ENCODE measurements at places on chromosomes 4 and X.

GRCh38 chr4:112120021-112120420 lies 25.2 kb upstream of the FAM241A start:
- DNase-seq, result no peak

DNA sequence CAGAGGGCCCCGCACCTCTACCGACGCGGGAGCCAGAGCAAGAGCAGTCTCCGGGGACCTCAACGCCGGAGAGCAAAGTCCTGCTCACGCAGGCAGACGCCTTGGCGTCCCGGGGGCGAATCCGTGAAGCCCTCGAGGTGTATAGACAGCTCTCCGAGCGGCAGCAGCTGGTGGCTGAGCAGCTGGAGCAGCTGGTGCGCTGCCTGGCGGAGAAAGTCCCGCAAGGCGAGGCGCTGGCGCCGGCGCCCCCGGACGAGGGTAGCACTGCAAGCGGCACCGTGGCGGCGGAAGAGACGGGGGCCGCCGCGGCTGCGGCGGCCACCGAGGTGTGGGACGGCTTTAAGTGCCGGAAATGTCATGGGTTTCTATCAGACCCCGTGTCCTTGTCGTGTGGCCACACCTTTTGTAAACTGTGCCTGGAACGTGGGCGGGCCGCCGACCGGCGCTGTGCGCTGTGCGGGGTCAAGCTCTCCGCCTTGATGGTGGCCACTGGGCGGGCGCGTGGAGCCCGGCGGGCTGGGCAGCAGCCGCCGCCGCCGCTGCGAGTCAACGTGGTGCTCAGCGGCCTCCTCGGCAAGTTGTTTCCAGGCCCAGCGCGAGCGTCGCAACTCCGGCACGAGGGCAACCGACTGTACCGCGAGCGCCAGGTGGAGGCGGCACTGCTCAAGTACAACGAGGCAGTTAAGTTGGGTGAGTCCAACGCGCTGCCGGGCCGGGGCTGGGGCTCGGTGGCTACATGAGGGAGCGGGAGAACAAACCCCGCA lies 672 bp downstream of the LONRF3 start:
- no peak for DNase-seq

- peak; percentile 74 for DNase-seq
Observed at GRCh38 chr4:242121-242848, 63.0 kb downstream of the ZNF732 start.

DNA sequence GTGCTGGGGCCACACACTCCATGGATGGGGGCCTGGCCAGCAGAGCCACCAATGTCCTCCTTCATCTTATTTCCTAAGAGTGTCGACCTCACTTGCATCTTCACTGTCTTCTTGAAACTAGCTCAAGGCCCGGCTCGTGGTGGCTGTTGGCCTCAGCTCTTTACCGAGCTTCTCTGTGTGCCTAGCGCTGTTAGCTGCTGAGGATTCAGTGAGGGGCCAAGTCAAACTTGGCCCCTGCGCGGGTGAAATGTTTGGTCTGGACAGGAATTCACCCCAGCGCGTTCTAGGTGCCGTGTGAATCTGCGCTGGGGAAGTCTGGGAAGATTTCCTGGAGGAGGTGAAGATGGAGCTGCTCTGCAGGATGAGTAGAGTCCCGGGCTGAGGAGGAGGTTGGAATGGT lies 8.5 kb downstream of the SORCS2 start:
- DNase-seq, result no peak

DNA sequence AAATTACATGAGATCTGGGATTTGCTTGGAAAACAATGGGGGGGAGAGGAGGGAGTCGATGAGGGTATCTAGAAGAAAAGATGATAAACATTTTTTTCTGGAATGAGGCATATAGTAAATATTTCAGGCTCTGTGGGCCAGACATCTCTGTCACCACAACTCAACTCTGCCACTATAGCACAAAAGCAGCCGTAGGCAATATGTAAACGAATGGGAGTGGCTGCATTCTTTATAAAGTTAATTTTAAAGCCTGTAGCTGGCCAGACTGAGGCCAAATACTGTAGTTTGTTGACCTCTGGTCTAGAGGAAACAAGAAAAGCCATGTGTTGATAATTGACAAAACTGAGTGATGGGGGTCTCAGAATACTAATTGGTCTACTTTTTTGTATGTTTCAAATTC lies 14.1 kb upstream of the TCEANC start:
- no peak for DNase-seq

GRCh38 chr4:108567831-108568230 lies 52.5 kb upstream of the RPL34 start:
- DNase-seq, result no peak

- DNase-seq, result no peak
Observed at GRCh38 chr4:76626686-76627465, 191.8 kb downstream of the SHROOM3 start.

DNA sequence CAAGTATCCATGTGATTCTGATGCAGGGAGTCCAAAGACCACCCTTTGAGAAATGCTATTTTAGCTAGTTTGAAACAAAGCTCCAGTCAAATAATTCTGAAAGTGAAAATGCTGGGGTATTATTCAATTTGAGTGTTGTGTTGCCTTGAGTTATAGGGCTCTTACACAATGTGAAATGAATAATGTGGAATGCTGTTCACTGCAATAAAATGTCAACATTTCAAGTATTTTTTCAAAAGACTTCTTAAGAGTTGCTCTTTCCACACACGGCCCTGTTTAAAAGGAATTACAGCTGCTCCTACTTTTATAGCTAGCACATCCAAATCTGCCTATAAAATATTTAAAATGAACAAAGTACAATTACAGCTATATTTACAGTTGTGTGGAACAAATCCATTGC lies 27.5 kb upstream of the PLS3 start:
- DNase-seq, result no peak

- DNase-seq, result no peak
Observed at GRCh38 chrX:37424000-37424429, 74.9 kb downstream of the PRRG1 start.

- no peak for DNase-seq
Observed at GRCh38 chr4:173521467-173522159, 8.4 kb downstream of the HAND2 start.

DNA sequence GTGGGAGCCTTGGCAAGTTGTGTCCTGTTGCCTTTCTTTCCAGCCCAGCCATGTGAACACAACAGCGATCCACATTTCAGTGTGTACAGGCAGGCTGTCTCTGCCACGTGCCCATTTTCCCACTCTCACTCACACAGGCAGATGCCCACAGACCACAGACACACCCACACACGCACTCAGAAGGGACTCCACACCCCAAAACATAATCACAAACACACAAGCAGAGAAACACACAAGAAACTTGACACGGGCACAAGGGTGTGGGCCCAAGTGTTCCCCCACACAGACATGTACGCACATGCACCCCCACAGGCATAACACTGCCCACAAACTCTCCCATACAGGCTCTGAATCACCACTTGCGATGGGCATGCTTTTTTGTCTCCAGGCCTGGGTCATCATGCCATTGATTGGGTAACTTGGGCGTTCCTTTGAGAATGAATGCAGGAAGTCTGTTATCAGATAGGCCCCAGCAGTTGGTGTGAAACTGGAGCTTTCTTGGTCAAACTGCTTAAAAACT lies 84.3 kb downstream of the NBDY start:
- DNase-seq, result peak; percentile 81

DNA sequence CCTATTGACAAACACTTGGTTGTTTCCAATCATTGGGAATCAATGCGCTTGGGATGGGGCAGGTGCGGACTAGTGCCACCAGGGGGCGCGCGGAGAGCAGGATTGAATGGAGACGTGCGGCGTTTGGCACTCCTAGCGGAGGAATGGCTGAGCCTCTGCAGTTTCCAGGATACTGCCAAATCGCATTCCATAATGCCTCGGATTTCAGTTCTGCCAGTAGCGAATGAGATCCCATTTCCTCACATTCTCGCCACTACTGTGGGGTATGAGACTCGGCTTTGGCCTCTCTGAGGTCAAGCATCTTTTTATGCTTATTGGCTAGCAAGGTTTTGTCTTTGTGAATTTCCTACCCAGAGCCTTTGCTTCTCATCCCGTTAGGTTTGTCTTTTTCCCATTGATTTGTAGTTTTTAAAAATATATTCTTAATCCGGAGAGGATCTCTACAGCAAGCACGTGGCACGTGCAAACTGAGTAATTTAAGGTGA lies 28.7 kb downstream of the CLDN34 start:
- DNase-seq, result peak; percentile 90

DNA sequence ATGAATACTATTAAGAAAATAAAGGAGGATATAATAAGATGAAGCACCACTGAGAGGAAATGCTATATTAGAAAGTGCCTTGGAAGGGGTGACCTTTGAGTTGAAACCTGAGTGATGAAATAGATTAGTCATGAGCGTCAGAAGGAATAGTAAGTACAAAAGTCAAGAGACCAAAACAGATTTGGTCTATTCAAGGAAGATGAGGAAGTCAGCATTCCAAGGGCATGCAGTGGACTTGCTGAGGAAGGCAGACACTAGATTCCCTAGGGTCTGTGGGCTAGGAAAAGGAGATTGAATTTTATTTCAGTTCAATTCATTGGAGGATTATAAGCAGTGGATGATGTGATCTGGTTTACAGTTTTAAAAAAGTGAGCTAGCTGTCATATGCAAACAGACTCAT lies 73.0 kb upstream of the WDFY3 start:
- DNase-seq, result no peak

GRCh38 chrX:67555578-67556203 lies 11.9 kb downstream of the AR start:
- DNase-seq, result no peak

DNA sequence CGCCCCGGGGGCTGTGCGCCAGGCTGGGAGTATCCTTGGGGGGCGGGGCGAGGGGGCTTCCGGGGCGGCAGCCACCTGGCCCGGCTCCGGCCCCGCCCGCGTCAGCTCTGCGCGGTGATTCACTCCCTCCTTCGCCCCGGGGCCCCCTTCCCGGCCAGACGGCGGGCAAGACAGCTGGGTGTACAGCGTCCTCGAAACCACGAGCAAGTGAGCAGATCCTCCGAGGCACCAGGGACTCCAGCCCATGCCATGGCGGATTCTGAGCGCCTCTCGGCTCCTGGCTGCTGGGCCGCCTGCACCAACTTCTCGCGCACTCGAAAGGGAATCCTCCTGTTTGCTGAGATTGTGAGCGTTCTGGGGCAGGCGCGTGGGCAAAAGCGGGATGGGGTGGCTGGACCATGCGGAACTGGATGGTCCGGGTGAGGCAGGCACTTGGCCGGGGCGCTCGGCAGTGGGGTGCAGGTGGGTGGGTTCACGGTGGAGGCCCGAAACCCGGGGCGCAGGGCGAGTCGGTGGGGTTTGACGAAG lies at the start of gene PLP2:
TSS of gene PLP2 (plus strand) at position 147 of the 528 bp plus-strand sequence. CDS start at position 250, 103 bp downstream.
- DNase-seq, result no peak

DNA sequence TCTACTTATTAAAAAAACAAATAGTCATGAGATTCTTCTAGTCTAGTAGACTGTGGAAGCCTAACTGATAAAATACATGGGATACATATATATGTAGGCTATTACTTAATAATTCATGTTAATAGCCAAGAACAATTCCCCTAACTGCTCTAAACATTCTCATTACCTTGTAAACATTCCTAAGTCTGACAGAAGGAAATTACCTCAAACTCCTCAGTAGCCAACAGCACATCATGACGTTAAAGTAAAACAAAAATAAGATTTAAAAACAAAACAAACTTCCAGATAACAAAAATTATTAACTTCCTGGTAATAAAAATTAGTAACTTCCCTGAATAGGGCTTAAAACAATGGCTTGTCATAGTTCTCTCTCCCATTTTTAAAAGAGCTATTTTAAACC lies 109.2 kb downstream of the WDFY3 start:
- DNase-seq, result no peak

GRCh38 chrX:53437206-53437605 lies 3.0 kb upstream of the HSD17B10 start:
- no peak for DNase-seq

DNA sequence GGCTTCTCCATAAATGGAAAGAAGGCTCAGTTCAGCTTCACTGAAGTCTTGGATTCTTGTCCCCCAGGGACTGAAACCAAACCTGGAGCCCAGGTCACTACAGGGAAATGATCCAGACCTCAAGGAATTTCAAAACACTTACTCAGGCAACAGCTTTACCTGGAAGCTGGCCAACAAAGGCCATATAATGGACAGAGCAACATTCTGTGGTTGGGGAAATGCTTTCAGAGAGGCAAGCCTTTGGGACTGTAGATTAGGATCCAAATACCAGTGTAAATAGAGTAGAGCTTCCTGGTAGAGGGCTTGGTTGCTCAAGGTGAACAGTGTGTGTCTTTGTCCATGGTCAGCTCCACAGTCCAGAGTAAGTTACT lies 57.0 kb upstream of the PROM1 start:
- no peak for DNase-seq

GRCh38 chr4:8442596-8443358 lies 2.2 kb downstream of the TRMT44 start:
- DNase-seq, result no peak

DNA sequence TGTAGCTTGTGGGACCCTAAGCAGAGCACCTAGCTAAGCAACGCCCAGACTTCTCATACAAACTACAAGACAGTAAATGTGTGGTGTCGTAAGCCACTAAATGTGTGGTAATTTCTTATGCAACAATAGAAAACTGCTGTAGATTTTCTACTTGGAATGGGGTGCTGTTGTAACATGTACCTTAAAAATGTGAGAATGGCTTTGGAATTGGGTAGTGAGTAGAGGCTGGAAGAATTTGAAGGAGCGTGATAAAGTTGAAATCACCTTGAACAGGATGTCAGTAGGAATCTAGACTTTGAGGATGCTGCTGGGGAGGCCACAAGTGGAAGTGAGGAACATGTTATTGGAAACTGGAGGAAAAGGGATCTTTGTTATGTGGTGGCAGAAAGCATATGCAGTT lies 43.2 kb upstream of the FUNDC1 start:
- DNase-seq, result no peak

- DNase-seq, result no peak
Observed at GRCh38 chr4:64940698-64941097, 531.4 kb upstream of the TECRL start.

GRCh38 chr4:8898419-8898818 lies 26.8 kb upstream of the HMX1 start:
- DNase-seq, result no peak

DNA sequence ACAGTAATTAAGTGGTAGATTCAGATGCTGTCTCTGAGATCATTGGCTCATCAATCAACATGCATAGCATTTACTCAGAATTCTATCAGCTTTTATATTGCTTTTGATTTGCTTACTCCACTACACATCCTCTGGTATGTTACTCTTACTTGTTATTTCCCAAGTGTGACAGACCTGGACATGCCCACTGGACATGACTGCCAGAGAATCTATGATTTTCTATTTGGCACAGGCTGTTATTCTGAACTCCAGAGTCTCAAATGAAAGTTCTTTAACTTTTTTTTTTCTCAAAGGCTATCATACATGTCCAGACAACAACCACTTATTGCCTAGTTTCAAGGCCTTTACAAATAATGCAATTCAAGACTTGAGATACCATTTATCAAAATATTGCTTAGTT lies 116.1 kb upstream of the ARHGAP24 start:
- DNase-seq, result no peak

DNA sequence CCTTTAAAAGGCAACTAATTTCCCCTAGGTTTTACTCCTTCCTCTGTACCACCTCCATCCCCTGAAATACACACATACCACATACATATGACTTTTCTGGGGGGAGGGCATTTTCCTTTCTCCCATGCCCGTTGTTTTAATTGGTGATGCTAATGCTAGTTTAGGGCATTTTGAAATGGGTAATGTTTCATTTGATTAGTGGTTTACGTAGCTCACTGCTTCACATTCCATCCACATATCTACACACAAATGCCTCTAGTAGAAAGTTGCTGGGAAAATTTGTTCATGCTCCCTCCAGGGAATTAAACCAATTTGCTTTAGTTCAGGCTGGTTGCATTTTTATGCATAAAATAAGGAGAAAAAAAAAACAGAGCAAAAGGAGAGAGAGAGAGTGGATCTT lies 231.2 kb downstream of the FRAS1 start:
- no peak for DNase-seq

- no peak for DNase-seq
Observed at GRCh38 chr4:17327591-17327990, 184.3 kb downstream of the QDPR start.
